ENCODE measurements at places on chromosomes 2 and 18.

DNA sequence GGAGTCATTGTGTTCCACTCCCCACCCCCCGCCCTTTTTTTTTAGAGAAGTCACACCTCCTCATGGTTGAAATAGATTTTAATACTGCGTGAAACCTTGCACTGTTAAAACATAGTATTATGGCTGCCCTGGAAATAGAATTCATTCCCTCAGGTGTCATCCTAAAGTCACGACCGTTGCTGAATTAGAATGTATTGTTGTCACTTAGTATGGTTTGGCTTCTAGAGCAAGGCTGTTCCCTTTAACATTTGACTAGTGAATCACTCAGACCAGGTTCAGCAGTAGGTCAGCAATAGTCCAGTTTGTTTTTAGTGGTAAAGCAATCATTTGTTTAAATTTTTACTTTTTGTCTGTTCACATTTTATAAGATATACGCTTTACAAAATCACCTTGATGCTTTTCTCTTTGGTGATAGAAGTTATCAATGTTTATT, 1.2 kb downstream of the BABAM2 start:
- no peak for DNase-seq

GRCh38 chr2:30681022-30681421, 126.2 kb downstream of the CAPN13 start:
- no peak for DNase-seq

DNA sequence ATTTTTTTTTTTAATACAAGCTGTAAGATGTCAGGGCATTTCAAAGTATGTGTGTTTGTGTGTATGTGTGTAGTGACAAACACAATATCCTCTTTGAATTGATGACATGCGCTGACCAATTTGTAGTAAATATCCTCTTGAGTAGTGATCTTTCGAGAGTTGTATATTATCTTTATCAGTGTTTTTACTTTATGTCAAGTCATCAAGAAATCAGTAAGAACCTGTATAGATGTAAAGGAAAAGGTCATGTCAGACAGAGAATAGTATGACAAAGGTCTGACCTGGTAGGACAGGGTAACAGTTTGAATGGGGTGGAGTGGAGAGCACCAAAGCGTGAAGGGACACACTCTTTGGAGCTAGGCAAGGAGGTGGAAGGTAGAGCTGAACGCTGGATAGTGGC, 1931.4 kb upstream of the CELF4 start:
- no peak for DNase-seq

DNA sequence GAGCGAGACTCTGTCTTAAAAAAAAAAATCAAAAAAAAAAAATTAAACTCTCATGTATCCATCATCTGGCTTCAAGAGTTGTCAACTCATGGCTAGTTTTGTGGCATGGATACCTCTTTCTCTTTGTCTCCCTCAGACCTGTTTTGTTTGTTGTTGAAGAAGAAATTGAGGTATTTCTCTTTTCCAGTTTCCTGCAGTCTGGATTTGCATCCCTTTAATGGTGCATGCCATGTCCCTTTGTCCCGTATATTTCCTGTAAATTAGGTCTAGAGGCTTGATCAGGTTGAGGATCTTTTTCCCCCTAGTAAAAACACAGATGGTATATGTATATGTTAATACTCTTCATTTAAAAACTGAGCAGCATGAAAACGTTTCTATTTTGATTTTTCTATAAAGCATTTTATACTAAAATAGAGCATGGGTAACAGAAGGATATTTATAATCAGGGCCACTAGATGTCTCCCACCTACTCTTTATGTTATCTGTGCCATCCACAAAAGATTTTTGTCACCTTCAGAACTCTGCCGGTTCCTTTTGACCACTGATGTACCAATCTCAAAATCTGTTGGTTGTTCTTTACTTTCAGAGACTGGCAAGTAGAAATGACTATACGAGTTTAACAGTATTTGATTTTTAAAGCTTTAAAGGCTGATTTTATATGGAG, 80.1 kb downstream of the GALNT1 start:
- DNase-seq: peak; percentile 11

DNA sequence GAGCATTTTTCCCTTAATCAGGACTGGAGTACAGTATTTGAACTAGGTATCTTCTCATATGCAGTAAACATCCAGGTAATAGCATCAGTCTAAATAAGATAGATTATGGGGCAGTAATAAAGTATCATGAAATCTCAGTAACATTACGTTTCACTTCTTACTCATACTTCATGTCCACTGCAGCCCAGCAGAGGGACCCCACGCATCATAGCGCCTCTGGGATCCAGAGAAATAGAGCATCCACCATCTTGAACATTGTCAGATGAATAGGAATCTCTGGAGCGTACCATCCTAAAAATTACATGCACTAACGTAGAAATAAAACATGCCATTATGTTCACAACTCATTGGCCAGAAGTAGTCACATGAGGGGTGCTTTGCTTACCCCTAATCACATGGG, 499.0 kb downstream of the CPS1 start:
- DNase-seq: no peak

- no peak for DNase-seq
Measured at GRCh38 chr2:3176071-3176868, 201.3 kb downstream of the EIPR1 start.

- DNase-seq: no peak
Measured at GRCh38 chr2:112483042-112483473, 1.1 kb downstream of the TTL start.

- DNase-seq: no peak
Measured at GRCh38 chr2:105428387-105429018, 29.7 kb upstream of the FHL2 start.

GRCh38 chr2:71181316-71181715, 45.6 kb downstream of the PAIP2B start:
- no peak for DNase-seq

DNA sequence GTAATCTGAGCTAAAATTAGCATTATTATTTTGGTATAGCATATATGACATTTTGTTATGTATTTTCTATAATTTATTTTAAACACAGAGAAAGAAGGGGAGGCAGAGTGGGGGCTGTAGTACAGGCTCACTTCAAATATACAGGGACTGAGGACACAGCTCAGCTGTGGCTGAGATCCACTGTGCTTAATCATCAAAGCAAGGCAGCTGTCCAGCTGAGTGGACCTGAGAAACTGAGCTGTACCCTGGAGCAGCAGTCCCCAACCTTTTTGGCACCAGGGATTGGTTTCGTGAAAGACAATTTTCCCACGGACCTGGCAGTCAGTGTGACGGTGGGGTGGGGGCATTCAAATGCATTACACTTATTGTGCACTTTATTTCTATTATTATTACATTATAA, 687.2 kb downstream of the RNF144A start:
- DNase-seq: no peak

DNA sequence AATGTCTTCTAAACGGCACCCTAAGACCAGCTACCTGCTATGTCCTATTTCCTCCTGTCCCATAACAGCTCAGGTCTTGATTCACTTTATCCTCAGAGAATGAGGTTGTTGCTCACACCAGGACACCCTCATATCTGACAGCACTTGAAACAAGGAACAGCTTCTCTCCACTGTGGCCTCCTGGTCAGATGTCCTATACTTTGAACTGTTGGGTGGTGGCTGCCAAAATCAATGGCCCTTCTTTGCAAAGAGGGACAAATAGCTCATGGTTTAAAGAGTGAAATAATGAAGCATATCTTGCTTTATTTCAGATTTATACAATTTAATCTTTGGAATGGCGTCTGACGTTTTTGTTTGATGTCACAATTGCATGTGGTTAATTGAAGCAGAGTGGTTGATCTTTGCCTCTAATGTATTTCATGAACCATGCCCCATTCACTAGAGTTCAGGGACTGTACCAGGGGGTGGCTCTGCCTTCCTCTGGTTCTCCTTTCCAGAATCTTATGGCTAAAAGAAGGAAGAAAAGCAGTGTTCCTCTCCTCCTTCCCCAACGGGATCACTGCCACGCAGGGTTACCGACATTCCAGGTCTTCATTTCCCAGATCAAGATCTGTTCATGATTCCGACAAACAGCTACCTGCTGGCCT, 24.1 kb upstream of the ZCCHC2 start:
- DNase-seq: no peak

GRCh38 chr2:100529900-100530299, 32.9 kb upstream of the PDCL3 start:
- DNase-seq: no peak

GRCh38 chr2:217101972-217102371, 242.1 kb upstream of the TNP1 start:
- no peak for DNase-seq

- no peak for DNase-seq
Measured at GRCh38 chr18:44594799-44595467, 85.8 kb upstream of the SETBP1 start.

GRCh38 chr18:9643549-9643948, 29.2 kb upstream of the PPP4R1 start:
- peak; percentile 7 for DNase-seq

GRCh38 chr18:63317982-63318888, 1.3 kb downstream of the BCL2 start:
- DNase-seq: peak; percentile 27

GRCh38 chr18:55280503-55280902, 307.5 kb downstream of the TCF4 start:
- DNase-seq: peak; percentile 22

- DNase-seq: peak; percentile 76
Measured at GRCh38 chr2:216428618-216429350, 16.5 kb downstream of the SMARCAL1 start.

DNA sequence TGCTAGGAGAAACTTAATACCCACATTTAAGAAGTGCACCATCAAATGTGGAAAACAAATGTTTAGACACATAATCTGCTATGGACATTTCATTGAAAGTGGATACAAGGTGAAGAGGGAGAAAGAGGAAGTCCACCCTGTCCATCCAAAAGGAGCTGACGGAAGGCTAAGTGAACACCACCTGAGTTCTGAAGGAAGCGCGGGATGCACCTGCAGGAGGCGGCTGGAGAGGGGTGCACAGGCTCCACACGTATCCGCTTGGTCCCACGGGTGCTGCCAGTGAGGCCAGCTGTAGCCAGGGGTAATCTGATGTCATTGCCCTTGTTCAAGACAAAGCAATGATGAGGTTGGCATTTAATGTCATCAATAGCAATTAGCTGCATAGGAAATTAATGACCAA, 75.9 kb upstream of the TMEM18 start:
- DNase-seq: no peak

DNA sequence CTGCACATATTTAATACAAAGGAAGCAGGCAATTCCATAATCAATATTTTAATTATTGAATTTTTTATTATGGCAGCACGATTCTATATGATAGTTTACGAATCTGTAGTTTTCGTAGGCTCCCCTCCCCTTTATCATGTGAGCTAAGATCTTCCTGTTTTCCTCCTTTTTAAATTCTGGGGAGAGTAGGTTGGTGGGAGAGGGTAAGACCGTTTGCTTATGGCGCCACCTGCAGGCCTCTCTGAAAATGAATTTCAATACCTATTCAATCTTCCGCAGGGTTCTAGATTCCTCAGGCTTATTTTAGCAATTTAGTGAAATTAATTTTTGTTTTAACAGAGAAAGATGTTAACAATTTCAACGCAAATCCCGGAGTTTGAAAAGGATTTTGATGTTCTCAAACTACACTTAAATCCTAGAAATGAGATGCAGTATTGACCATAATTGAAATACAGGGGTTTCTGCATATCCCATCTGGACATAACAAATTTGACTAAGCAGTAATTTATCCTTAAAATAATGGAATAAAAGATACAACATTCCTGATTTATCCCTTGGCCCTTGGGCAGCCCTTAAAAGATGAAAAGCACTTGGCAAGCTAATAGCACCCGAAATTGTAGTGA, 12.8 kb upstream of the GBX2 start:
- peak; percentile 63 for DNase-seq

- no peak for DNase-seq
Measured at GRCh38 chr18:79606621-79607331, 72.8 kb upstream of the CTDP1 start.

- no peak for DNase-seq
Measured at GRCh38 chr18:35578481-35578880, 3.1 kb upstream of the GALNT1 start.

DNA sequence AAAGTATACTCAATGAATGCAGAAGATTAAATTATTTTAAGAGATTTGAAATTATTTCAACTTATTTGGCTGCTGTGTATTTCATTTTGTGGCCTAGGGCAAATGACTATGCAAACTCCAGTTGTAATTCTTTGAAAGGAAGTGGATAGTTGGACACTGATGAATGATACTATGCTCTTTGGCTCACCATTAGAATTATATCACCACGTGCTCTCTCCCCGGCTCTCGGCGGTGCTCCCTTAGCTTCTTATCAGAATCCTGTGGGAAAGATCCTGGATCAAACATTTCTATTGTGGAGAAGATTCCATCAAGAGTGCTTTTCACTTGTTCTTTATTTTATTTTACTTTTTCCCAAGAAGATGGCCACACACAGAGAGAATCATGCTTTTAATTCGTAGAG, 55.2 kb downstream of the ADCYAP1 start:
- DNase-seq: no peak

DNA sequence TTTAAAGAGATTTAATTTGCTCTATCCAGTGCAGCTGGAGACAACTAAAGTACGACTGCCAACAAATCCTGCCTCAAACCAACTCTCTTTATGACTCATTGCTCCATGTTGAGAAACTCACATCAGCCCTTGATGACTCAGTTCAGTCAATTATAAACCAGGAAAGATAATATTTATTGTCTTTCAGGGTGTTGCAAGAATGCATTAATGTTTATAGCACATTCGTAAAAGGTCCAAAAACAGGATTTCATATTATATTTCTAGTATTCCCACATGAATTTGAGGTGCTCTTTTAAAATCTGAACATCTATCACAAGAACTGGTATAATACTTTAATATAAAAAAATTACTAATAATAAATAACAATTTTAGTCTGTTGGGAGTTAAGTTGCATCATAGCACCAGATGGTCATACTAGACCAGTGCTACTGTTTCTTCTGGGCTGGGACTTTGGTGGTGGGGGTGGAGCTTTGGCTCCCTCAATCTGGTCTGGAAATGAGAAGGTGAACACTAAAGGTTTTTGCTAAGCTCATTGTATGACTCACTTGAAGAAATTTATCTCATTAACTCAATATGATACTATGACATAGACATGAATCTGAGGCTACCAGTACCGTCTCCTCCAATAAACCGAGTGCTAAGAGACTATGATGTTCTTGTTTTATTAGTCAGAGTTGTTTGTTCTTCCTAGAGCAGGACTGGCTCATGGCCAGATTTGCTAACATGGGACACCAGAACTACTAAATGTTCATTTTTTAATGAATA, 26.6 kb upstream of the MAP3K20 start:
- DNase-seq: no peak

- no peak for DNase-seq
Measured at GRCh38 chr2:85470850-85471800, 52.6 kb downstream of the SH2D6 start.

DNA sequence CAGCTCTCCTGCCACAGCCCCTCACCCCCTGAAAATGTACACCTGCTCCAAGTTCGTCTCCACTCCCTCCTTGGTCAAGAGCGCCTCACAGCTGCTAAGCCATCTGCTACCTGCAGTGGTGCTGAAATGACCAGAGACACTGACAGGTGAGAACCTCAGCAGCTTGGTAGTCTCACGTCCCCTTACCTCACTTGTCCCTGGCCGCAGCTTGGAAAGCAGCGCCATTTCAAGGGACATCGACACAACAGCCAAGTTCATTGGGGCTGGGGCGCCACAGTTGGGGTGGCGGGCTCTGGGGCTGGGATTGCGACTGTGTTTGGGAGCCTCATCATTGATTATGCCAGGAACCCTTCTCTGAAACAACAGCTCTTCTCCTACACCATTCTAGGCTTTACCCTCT, 47.5 kb downstream of the ANKRD44 start:
- no peak for DNase-seq

GRCh38 chr18:64668461-64668962, 519.6 kb upstream of the LINC00305 start:
- DNase-seq: no peak

Data from NCI-H2029 treated with DMSO at 0.1 percent for 48 hours (cell line).